ENCODE measurements at places on chromosomes 3 and 15. TPM values are rescaled to one million over a fixed set of nuclear protein-coding genes. Genes with fewer than 3 reads are reported as not detected.

GPR87 gene
- total RNA-seq: not detected

TPRG1 gene
- 2.2 TPM for total RNA-seq

NOX5 gene
- total RNA-seq: not detected

- no peak for DNase-seq
Measured at GRCh38 chr3:47464588-47464987, 11.2 kb downstream of the SCAP start.

GRCh38 chr3:187966636-187967406 is 187.1 kb upstream of the LPP start:
- no peak for DNase-seq

GRCh38 chr15:71530116-71530515 is 280.2 kb upstream of the NR2E3 start:
- no peak for DNase-seq

GRCh38 chr15:38559131-38559530 is 5.5 kb downstream of the RASGRP1 start:
- no peak for DNase-seq

- DNase-seq: no peak
Measured at GRCh38 chr3:172659246-172660002, 51.4 kb downstream of the NCEH1 start.

Data from cardiac septum (tissue), 1 donor.